AG10803 (cell line): ENCODE measurements at places on chromosomes 5 and 9.
A peak's percentile ranks its signal among the peaks of the same experiment; 100 is the strongest.

DNA sequence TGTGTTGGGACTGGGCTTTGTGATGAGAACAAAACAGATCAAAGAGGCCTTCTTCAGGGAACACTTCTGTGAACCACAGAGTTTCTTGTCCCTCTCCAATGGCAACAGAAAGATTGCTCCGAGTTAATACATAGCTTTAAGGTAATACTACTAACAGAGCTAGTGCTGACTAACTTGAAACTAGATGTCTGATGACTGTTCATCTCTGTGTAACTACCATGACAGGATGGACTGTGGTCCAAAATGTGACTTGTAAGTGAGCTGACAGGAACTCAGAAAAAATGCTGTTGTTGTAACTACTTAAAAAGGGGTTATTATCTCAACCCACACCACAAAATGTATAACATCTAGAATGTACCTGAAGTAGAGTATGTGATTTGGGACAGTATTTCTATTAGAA, 630.2 kb upstream of the DMAC1 start:
- no peak for DNase-seq

GRCh38 chr9:71941060-71941568, 29.7 kb downstream of the C9orf85 start:
- peak; percentile 35 for DNase-seq

DNA sequence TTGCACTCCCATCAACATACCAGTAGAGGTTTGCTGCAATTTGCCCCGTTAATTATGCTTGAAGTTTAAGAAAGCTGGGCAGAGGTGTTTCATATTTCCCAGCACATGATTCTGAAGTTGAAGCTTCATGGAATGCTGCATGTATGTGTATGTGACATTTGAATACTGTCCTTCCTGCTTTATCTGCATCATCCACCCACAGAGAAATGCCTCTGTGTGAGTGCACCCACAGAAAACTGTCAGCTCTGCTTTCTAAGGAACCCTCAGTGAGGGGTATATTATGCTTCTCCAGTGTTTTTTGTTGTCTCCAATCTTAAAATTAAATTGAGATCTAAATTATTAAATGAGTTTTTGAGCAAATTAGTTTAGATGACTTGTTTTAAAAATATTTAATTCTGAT, 358.1 kb upstream of the PIK3R1 start:
- no peak for DNase-seq

- no peak for DNase-seq
Observed at GRCh38 chr5:77627869-77628674, 10.4 kb downstream of the OTP start.

DNA sequence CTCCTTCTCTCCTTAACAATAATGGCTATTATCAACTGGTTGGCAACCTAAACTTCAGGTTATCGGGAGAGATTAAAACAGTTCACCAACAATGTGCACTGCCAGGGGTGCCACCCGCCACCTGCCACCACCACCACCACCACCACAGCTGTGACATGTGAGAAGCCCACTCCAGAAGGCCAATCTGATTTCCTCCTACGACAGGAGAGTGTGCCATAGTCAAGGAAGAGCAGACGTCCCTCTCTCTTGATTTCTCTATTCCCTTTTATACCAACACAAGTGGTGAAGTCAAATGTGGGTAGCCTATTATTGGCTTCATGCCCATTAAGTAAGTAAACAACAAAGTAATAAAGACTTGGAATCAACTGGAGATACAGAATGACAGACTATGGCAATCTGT, 22.4 kb downstream of the GNAQ start:
- no peak for DNase-seq

GRCh38 chr9:101481261-101481660, 45.7 kb upstream of the ALDOB start:
- no peak for DNase-seq

DNA sequence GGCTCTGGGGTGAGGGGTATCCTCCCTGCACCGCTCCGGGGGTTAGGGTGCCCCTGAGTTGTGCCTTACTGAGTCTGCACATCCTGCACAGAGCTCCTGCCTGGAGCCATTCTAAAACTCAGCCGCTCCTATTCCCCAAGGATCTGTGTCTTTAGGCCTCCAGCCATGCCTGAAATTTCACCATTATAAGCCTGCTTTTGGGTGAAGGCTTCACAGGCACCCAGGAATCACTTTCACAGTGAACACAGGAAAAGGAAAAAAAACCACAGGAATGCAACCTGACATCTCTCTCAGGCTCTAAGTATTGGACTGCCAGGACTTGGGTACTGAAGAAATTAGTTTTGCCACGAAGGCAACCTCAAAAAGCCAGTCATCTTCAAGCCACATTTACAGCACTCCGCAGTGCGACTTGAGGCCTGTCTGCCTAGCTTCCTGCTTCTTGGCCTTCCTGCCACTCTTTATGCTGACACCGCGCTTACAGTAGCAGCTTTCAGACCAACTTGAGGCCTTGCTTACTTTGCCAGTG, 30.9 kb downstream of the GALNT10 start:
- DNase-seq = peak; percentile 98

GRCh38 chr5:100517301-100517974, 17.7 kb upstream of the FAM174A start:
- DNase-seq = no peak

- peak; percentile 19 for DNase-seq
Observed at GRCh38 chr9:110776221-110776620, 107.6 kb downstream of the MUSK start.

- no peak for DNase-seq
Observed at GRCh38 chr9:29717631-29718030, 2144.3 kb upstream of the C9orf72 start.

DNA sequence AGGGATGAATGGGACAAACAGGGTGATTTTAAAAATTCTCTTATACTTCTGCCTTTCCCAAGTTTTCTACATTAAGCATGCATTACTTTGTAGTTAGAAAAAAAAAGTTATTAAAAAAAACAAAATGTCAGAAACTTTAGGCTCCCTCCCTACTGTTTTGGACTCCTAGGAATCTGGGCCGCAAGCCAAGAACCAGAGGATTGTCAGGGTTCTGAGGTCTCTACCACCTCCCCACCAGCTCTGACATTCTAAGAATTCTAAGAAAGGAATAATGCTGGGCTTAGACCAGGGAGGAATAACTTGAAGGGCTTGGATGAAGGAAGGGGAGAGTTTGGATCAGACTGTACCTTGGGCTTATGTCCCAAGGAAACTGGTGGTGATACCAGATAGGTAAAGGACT, 1.1 kb upstream of the ARHGEF39 start:
- DNase-seq = no peak

- DNase-seq = no peak
Observed at GRCh38 chr5:42772265-42772993, 15.8 kb downstream of the CCDC152 start.

DNA sequence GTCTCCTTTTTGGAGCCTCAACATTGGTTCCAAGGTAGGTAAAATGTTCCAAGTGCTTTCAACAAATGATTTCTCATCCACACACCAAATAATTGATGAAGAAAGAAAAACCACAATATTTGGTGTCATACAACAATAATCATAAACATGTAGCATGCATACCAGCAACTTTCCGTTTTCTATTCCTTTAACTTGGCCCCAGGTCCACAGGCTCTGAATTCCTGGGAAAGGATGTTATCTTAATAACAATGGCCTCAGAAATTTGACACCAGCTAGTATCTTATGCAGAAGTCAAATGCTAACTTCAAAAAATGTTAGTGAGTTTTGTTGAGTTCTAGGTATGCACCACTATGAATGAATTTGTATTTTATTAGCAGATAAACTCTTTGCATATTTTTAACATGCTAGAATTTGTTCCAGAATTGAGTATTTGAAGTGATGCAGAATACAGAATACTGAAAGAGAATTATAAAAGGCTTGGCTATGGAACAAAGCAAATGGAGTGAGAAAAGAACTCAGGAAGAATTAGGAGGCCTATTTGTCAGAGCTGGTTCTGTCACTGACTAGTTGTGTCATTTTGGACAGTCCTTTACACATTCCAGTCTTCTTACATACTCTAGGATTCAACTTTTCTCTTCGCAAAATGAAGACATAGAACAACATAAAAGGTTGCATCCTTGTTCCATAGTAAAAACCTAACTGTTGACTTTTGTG, 435.3 kb upstream of the TNC start:
- peak; percentile 36 for DNase-seq

GRCh38 chr9:99850736-99851499, 29.2 kb downstream of the NR4A3 start:
- no peak for DNase-seq

GRCh38 chr5:34685485-34686165, 29.5 kb downstream of the RAI14 start:
- peak; percentile 56 for DNase-seq

DNA sequence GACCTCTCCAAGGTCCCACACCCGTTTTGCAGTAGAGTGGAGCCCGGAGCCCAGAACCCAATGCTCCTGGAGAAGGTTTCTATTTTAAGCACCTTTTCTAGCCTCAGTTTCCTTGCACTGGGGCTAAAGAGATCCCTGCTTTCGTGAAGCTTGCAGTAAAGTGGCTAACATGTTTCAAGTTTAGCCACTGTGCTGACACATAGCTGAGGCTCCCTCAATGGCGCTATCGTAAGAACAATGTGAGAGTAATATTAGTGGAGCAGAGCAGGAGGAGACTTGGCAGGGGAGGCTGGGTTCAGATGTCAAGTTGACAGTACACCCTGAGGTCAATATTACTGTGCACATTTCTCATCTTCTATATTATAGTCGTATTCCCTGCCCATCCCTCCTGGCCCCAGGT, 7.9 kb downstream of the CTXN3 start:
- DNase-seq = no peak

DNA sequence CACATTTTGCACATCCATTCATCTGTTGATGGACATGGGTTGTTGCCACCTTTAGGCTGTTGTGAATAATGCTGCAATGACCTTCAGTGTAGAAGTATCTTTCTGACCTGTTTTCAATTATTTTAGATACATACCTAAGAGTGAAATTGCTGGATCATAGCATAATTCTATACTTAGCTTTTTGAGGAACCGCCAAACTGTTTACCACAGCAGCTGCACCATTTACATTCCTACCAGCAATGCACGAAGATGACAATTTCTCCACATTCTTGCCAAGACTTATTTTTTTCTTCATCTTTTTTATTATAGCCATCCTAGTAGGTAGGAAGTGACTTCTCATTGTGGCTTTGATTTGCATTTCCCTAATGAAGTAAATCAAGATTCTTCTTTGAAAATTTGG, 36.5 kb upstream of the ASTN2 start:
- no peak for DNase-seq

- no peak for DNase-seq
Observed at GRCh38 chr9:90285946-90286345, 356.7 kb downstream of the DIRAS2 start.

- peak; percentile 74 for DNase-seq
Observed at GRCh38 chr5:31809050-31809870, 170.3 kb downstream of the PDZD2 start.

DNA sequence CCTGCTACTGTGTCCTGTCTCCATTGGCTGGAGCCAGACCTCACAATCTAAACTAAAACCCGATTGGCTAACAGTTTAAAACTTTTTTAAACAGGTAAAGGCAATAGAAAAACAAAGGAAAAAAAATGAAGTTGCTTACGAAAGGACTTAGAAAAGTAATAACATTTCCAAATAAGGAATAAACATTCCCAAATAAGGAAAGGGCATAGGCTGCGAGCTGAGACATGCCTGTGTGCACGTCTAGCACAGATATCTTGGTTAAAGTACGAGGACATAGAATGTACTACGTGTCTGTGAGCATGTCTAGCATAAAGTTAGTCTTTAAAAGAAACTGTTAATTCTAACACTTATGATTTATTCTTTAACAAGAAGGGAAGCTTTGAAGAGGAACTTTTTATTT, 15.3 kb upstream of the FAM120A start:
- no peak for DNase-seq

- no peak for DNase-seq
Observed at GRCh38 chr5:88552426-88552825, 283.8 kb upstream of the TMEM161B start.

DNA sequence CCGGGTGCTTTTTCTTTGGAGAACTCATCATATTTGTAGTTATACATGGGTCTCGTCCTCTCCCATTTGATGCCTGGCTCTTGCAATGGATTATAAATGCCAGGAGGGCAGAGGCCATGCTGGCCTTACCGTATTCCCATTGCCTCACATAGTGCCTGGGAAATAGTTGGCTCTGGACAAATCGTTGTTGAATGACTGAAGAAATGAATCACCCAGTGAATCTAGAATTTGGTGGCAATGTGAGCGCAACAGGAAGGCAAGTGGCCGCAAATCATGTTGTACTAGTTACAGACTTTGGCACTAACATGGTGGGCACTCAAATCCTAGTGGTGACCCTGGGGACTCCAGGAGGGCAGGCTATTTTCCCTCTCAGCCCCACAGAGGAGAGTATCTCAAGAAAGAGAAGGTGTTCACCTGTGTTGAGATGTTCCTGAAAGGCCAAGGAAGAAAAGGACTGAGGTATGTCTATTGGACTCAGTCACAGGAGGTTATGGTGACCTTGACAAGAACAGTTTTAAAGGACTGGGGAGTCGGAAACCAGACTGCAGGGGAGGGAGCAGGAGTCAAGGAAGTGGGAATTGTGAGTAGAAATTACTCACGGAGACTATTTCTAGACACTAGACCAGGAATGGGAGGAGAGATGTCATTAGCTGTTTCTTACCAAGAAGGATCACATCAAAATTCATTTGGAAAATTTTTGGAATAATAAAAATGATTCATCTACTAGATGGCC, 61.7 kb upstream of the COL15A1 start:
- DNase-seq = peak; percentile 71

DNA sequence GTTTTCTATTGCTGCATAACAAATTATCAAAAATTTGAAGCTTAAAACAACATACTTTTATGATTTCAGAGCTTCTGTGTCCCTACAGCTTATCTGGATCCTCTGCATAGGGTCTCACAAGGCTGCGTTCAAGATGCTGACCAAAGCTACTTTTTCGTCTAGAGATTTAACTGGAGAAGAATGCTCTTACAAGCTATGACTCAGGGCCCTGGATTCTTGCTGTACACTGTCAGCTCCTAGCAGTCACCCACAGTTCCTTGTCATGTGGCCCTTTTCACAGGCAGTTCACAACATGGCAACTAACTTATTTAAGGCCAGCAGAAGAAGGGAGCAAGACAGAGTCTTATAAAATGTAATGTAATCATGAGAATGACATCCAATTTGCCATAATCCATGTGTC, 70.8 kb upstream of the FAM174A start:
- DNase-seq = peak; percentile 57

DNA sequence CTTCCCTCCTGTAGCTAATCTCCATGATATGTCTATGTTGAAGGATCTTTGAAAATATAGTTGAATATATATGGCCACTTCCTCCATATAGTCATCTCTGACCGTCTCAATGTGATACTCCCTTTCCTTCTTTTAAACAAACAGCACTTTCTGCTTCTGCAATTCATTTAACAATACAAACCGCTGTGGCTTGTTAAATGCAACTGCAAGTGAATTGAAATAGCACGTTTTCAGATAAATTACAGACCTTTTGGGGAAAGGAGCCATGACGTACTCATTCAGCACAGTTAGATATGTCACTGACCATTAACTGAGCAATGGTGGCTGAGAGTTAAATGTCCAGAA, 82.5 kb downstream of the FBXO38 start:
- no peak for DNase-seq
